ENCODE measurements at places on chromosomes 1 and 21.

GRCh38 chr1:225733254-225733653, 44.4 kb upstream of the SRP9 start:
- no peak for DNase-seq

DNA sequence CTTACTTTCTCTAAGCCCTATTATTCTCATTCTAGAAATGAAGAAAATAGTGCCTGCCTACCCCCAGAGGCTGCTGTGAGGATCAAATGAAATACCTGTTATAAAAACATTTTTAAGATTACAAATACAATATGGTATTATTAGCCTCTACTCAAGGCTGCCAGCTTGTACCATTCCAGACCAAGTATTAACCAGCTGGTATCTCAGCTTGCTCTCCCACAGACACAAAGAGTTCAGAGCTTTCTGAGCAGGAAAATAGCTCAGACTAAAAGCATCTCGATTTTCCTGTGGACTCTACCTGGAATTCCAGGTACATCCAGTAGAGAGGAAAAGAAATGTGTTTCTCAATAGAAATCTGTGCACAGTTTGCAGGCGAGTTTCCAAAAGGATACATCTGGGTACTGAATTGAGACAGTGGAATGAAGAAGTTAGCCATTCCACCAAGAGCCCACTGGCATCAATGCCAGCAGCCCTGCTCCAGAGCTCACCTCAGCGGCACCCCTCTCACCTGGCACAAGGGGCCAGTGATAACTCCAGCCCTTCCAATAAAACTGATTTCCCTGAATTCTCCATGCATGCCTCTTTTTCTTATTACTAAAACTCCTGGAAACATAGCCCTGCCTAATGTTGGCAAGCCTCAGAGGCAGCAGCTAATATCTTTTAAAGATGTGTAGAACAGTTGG, 31.0 kb downstream of the TGFBR3 start:
- DNase-seq = no peak

- DNase-seq = no peak
Observed at GRCh38 chr1:162218975-162219374, 149.5 kb downstream of the NOS1AP start.

GRCh38 chr1:77347646-77348045, 65.8 kb downstream of the AK5 start:
- DNase-seq = no peak

DNA sequence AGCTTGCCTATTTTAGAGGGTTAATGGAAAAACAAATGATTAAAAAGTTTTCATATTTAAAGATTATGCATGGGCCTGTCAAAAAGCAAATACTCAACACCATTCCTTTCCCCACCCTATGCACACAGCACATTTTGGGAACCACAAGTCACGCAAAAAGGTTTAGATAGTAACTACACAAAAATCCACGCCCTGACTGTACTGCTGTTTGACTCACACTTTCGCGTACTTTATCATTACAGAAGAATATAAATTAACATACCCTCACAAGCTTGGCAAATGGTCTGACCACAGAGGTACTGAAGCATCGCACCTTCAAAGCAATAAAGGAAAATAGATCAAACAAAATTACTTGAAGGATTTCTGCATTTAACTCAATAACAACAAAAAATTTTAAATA, 1.4 kb downstream of the ATP5PO start:
- no peak for DNase-seq

- no peak for DNase-seq
Observed at GRCh38 chr1:59146651-59147358, 150.1 kb upstream of the FGGY start.

- DNase-seq = no peak
Observed at GRCh38 chr1:24990779-24991641, 60.9 kb upstream of the RUNX3 start.

- no peak for DNase-seq
Observed at GRCh38 chr1:3312898-3313575, 141.4 kb upstream of the ARHGEF16 start.

DNA sequence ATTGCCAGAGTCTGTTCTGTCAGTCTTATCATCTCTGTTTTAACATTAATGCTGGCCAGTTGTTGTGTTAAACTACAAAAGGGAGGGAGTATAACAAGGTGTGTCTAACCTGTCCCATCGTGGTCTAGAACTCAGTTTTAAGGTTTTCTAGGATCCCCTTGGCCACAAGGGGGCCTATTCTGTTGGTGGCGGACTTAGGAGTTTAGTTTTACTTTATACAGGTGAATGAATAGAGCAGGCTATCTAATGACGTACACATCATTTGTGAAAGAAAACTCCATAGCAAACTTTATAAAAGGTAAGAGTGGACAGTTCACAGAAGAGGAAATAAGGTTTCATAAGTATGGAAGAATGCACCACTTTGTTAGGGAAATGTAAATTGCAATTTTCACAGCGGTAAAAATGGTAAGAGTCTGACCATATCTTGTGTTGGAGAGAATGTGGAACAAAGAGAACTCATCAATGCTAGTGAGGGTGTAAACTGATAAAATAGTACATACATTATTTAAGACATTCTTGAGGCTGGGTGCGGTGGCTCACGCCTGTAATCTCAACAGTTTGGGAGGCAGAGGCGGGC, 2.5 kb upstream of the ATF6 start:
- DNase-seq = no peak

DNA sequence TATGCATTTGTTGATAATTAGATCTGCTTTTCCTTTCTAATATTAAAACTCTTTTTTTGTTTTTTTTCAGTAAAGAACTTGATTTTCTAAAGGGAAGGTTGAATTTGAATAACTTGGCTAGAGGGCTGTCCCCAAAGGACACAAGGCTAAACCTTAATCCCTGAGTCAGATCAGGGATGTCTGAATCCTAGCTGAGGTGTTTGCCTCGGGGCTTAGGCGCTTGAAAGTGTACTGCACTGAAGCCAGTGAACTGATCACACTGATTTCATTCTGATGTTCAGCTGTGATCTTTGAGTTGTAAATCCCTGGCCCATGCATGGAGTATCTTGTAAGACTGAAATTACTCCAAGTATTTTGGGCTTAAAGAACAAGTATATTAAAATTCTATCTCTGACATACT, 42.8 kb downstream of the MTR start:
- DNase-seq = no peak

- DNase-seq = no peak
Observed at GRCh38 chr1:77473690-77474089, 191.9 kb downstream of the AK5 start.

DNA sequence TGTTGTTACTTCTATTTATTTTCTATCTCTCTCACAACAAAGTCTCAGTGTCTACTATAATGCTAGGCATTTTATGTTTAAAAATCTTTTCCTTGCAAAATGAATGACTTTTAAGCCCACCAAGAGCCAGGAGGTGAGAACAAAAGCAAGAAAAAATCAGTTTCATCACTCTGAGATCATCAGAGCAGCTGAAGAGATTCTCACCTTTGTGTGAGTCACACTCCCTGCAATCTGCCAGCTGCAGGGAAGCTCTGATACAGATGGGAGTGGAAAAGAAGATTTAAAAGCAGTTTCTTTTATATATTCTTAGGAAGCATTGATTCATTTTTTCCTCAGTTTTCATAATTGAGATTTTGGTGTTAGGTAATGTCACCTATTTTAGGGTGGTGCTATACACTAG, 107.6 kb downstream of the LHX9 start:
- no peak for DNase-seq

DNA sequence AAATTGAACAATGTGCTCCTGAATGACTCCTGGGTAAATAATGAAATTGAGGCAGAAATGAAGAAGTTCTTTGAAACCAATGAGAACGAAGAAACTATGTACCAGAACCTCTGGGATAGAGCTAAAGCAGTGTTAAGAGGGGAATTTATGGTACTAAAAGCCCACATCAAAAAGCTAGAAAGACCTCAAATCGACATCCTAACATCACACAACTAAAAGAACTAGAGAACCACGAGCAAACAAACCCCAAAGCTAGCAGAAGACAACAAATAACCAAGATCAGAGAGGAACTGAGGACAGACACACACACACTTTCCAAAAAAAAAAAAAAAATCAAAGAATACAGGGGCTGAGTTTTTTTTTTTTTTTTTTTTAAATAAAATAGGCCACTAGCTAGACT, 564.2 kb downstream of the SMYD3 start:
- DNase-seq = no peak

- DNase-seq = no peak
Observed at GRCh38 chr1:30823627-30823968, 66.0 kb upstream of the LAPTM5 start.

- no peak for DNase-seq
Observed at GRCh38 chr1:165408518-165408917, 36.4 kb downstream of the RXRG start.

DNA sequence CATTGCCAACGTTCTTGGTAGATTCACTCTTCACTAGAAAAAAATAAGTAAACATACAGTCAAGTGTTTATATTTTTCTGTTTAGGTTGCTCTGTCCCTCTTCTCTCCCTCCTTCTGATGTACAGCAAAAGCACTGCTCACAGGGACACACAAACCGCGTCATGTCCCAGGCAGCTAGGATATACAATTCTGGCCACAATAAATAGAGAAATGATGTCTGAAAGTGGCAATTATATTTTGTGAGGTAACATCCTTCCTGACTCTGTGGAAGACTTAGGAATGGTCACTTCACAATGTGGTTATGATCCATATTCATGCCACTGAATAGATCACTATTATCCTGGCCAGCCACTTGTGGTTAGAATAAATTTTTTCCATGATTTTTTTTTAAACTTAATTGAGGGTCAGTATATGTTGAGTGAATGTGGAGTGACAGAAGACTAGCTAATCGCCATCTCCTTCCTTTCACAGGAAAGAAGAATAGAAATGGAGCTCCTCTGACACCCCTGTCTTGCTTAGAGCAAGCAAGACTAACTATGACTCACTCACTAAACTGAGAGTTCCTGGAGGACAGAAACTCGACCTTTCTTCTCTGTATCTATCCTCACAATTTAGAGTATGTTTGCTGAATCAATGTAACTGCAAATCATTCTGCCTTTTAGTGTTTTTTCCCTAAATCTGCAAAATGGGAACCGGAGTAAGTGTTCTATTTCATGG, 54.0 kb downstream of the ZNHIT6 start:
- no peak for DNase-seq

DNA sequence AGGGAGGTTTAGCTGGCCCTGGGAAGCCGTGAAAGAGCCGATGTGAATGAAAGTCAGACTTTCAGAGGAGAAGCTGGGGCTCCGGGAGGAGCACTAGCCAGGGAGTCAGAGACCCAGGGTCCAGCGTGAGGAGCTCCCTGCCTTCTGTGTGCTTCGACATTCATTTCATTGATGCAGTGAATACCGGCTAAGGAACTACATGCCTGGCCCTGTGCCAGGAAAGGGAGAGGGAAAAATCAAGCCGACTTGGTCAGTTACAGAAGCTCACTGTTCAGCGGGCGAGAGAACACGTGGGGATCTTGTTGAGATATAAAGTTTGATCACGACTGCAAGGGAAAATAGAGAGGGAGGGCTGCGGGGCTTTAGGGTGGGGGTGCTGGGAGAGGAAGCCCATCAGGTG, 76.7 kb upstream of the RUNX3 start:
- DNase-seq = no peak

GRCh38 chr1:73860421-73860950, 337.5 kb downstream of the LRRIQ3 start:
- no peak for DNase-seq

- DNase-seq = no peak
Observed at GRCh38 chr21:38729754-38730379, 75.9 kb upstream of the ETS2 start.

DNA sequence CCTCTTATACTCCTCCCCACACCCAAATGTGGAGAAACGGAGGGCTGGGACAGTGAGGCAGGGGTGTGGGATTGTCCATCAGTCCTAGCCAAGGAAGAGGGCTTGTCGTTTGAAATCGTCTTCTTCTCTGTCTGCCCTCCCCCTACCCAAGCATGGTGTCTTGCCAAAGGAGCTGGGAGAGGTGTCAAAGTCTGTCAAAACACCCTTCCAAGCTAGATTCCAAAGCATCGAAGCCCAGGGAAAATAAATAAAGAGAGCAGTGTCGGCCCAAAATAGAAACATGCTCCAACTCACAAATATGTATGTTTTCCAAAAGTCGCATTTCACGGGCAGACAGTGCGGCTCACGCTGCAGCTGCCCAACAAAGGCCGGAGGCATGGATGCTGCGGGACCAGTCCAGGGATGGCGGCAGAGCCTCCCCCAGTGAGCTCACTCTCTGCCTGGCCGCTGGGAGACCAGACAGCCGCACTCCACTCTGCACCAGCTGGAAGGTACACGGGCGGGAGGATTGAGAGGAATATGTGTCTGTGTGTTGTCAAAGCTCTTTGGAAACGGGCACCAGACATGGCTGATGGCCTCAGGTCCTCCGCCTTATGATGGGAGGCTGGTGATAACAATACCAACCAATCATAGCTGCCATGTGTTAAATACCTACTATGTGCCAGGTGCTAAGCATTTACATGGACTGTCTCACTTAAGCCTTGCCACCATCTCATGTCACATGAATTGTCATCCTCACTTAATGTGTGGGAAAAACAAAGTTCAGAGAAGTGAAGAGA, 3.9 kb downstream of the DISP3 start:
- no peak for DNase-seq

DNA sequence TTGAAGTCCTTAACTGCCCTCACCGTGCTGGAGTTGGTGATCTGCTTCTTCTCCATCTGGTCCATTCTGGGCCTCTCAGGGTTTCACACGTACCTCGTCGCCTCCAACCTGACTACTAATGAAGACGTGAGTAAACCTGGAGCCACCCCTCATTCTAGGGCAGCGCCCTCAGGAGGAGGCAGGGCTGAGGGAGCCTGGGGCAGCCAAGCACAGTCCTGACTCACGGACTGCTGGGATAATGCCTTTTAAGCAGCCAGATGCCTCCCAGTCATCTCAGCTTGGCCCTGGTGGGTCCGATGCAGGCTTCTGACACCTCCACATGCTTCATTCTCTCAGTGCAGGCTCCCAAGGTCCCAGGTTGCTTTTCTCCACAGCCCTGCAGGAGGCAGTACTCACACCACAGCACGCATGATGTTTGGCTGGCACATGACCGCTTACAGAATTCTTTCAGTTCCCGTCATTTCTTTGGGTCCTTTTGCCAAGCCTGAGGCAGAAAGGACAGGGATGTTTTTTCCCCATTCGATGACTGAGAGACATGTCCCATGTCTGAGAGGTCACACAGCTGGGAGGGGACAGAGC, 11.8 kb upstream of the SFN start:
- DNase-seq = no peak

DNA sequence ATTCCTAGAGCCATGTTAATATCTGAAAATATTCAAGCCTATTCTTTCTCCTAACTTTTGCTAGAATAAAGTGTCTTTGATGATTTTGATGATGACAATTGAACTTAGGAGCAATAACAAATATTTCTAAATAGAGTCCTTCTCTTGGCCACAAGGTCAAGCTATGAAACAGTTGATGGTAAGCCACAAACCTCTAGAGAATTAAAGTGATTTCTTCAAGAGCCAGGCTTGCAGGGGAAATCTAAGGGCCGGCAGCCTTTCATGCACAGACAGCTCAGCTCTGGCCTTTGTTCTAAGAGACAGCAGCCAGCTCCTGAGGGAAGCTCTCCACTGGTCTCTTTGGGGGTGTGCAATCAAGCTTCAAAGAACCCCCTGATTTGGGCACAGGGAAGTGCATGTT, 59.0 kb downstream of the SUSD4 start:
- no peak for DNase-seq

Measured in NCI-H2081 treated with DMSO at 0.1 percent for 48 hours (cell line).